Adrenal gland (tissue), 19 donors: ENCODE measurements at places on chromosomes 12 and 14. TPM values are rescaled to one million over a fixed set of nuclear protein-coding genes. Genes with fewer than 3 reads are reported as not detected.

DNA sequence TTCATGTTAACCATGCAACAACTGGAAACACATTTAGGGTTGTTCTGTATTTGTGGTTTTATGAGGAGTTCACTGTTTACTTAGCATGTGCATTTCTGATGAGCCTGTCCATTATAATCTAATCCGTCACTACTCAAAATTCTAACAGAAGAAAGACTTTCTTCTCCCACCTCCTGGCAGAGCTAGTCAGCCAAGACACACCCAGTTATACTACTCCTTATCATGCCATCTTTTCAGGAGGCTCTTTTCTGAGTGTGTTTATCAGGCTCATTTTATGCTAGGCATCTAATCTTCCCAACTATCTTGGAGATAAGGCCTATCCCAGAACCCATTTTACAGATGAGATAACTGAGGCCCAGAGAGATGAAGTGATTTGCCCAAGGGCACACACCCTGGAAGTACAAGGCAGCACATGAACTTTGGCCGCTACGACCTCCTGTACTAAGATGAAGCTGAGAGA, 10.4 kb upstream of the MED13L start:
- H3K4me3 ChIP-seq = no peak overlapping the region
- no peak for DNase-seq
- no peaks in the 10 kb centered on the region for H3K27me3 ChIP-seq
- H3K27ac ChIP-seq = no peak overlapping the region
- no peaks in the 10 kb centered on the region for H3K36me3 ChIP-seq
- no peaks in the 10 kb centered on the region for H3K4me1 ChIP-seq

DNA sequence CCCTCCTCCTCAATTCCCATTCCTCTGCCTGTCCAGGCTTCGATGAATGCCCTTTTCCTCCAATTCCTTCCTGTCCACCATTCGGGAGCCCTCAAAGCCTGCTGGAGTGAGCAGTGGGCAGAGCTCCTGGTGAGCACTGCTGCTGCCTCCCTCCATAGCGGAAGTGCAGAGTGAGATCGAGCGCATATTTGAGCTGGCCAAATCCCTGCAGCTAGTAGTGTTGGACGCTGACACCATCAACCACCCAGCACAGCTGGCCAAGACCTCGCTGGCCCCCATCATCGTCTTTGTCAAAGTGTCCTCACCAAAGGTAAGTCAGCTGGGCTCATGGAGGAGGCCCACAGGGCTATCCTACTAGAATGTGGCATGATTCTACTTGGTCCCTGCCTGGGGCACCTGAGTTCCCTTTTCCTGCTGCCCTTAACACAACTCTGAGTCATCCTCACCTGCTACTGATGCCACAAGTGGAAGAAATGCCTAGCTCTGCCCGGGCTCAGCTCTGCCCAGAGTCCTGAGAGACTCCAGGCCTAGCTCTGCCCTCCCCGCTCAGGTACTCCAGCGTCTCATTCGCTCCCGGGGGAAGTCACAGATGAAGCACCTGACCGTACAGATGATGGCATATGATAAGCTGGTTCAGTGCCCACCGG, 8.0 kb downstream of the CACNB3 start:
- H3K36me3 ChIP-seq = peaks cover 36% of the 10 kb centered on the region
- H3K27ac ChIP-seq = no peak overlapping the region
- no peak for DNase-seq

- no peaks in the 10 kb centered on the region for H3K36me3 ChIP-seq
- DNase-seq = no peak
- H3K4me3 ChIP-seq = no peak overlapping the region
- H3K27ac ChIP-seq = no peak overlapping the region
Measured at GRCh38 chr12:93841671-93842070, 164.5 kb downstream of the CRADD start.

DNA sequence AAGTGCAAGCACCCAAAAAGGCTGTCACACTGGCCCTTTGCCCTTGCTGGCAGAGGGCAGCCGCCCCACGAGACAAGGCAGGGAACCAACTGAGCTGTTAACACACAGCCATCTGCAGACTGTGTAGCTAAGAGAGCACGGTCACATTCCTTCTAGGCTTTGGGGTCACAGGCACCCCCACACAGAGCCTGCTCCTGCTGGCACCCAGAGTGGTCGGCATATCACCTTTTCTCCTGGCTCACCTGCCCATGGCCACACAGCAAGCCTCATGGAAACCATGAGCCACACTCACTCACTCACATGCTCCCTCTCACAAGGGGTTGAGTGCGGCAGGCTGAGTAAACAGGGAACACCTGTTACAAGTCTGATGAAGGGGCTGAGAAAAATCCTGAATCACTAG, 214.5 kb downstream of the PCNX1 start:
- no peaks in the 10 kb centered on the region for H3K36me3 ChIP-seq
- no peak for DNase-seq
- H3K4me1 ChIP-seq = peaks cover 20% of the 10 kb centered on the region

DNA sequence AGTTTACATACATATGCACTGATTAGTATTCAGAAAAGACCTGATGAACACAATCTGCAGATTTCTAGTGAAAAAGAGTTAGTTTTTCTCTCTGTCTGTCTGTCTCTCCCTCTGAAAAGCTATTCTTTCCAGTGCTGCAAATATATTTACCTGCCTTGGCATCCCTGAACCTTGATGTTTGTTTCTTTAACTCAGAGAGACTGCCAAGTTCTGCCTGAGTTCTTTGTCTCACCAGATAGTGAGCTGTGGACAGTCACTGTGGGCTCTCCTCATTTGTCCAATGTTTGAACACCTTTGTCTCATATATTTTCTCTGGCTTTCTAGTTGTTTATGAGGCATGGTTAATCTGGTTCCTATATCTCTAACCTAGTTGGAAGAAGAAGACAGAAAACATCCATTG, 250.4 kb downstream of the SOX5 start:
- no peaks in the 10 kb centered on the region for H3K36me3 ChIP-seq
- no peak overlapping the region for H3K4me3 ChIP-seq
- DNase-seq = no peak
- no peaks in the 10 kb centered on the region for H3K4me1 ChIP-seq
- H3K27ac ChIP-seq = no peak overlapping the region

DNA sequence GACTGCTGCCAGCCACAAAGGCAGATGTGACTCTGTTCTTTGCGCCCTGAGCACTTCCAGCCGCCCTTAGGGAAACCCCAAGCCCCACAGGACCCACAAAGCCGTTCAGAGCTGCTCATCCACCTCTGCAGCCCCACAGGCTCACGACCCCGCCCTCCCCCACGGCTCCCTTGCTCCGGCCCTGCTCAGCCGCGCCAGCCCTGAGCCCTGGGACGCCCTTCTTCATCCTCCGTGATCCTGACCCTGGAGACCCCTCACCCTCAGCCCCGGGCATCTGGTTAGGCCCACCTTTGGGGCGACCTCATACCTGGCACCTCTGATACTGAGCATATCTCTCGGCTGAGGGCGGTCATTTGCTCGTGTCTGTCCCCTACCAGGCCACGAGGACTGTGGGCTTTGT, 125.8 kb upstream of the EVL start:
- no peak overlapping the region for H3K27ac ChIP-seq
- H3K4me3 ChIP-seq = no peak overlapping the region
- DNase-seq = no peak
- no peaks in the 10 kb centered on the region for H3K4me1 ChIP-seq
- H3K27me3 ChIP-seq = no peaks in the 10 kb centered on the region
- peaks cover 11% of the 10 kb centered on the region for H3K36me3 ChIP-seq

DNA sequence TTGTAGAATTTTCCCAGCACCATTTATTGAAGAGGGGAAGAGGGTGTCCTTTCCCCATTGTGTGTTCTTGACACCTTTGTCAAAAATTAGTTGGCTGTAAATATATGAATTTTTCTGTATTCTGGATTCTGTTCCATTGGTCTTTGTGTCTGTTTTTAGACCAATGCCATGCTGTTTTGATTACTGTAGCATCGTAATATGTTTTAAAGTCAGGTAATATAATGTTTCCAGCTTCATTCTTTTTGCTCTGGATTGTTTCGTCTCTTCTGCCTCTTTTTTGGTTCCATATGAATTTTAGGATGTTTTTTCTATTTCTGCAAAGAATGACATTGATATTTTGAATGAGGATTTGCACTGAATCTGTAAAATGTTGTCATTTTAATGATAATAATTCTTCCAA, 331.9 kb upstream of the RGS6 start:
- DNase-seq = no peak
- no peaks in the 10 kb centered on the region for H3K36me3 ChIP-seq
- no peaks in the 10 kb centered on the region for H3K27me3 ChIP-seq

- no peak overlapping the region for H3K27ac ChIP-seq
- no peak for DNase-seq
- H3K36me3 ChIP-seq = no peaks in the 10 kb centered on the region
Measured at GRCh38 chr12:12800406-12801180, 12.6 kb upstream of the DDX47 start.

- DNase-seq = no peak
- H3K36me3 ChIP-seq = no peaks in the 10 kb centered on the region
- no peak overlapping the region for H3K4me3 ChIP-seq
- no peaks in the 10 kb centered on the region for H3K27me3 ChIP-seq
- no peak overlapping the region for H3K27ac ChIP-seq
Measured at GRCh38 chr12:119713551-119714031, 45.7 kb downstream of the PRKAB1 start.

DNA sequence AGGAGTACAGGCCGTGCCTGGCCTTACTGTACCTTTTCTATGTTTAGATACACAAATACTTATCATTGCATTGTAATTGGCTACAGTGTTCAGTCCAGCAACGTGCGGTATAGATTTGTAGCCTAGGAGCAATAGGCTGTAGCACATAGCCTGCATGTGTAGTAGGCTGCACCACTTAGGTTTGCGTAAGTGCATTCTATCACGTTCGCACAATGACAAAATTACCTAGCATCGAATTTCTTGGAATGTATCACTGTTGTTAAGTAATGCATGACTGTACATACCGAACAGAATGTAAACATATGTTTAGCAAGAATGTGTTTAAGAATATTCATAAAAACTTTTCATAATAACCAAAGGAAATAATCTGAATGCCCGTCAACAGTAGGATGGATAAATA, 31.9 kb downstream of the VRTN start:
- H3K4me3 ChIP-seq = no peak overlapping the region
- no peak for DNase-seq
- no peaks in the 10 kb centered on the region for H3K4me1 ChIP-seq

DNA sequence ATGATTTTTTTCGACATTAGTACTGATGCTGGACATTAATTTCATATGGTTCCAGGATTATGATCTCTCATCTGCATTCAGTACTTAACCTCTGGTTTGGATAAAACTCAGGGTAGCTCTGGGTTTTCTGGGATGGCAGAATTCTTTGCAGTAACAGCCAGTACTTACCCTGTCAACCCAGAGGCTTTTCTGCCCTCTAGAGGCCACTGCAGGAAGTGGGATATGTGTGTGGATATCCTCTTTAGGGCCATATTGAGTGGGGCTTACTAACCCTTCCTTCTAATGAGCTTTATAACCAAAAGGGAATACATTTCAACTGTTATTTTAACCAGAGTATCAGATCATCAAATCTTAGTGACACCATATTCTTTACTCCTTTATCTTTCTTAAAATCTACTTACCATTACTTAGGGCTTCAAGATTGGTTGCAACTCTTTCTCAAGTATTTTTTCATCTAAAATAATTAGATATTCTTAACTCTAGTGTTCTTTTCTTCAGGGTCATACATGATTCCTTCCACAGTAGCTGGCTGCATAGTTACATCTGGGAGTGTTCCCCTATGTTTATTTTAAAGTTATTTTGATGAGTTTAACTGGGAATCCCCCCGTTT, 488.0 kb upstream of the STXBP6 start:
- no peak overlapping the region for H3K27ac ChIP-seq
- peak; percentile 68 for DNase-seq
- H3K36me3 ChIP-seq = no peaks in the 10 kb centered on the region
- H3K27me3 ChIP-seq = no peaks in the 10 kb centered on the region
- no peaks in the 10 kb centered on the region for H3K4me1 ChIP-seq

GRCh38 chr14:93011141-93011529, 88.2 kb downstream of the CHGA start:
- no peaks in the 10 kb centered on the region for H3K27me3 ChIP-seq
- peaks cover 32% of the 10 kb centered on the region for H3K4me1 ChIP-seq
- no peak for DNase-seq
- H3K4me3 ChIP-seq = no peak overlapping the region
- H3K27ac ChIP-seq = no peak overlapping the region

- no peaks in the 10 kb centered on the region for H3K4me1 ChIP-seq
- no peaks in the 10 kb centered on the region for H3K27me3 ChIP-seq
- no peak overlapping the region for H3K27ac ChIP-seq
Measured at GRCh38 chr14:99936056-99936455, 129.2 kb upstream of the EVL start.

GRCh38 chr12:65269603-65270002, 8.9 kb upstream of the MSRB3 start:
- no peaks in the 10 kb centered on the region for H3K36me3 ChIP-seq
- no peak for DNase-seq
- H3K4me3 ChIP-seq = no peak overlapping the region
- no peak overlapping the region for H3K27ac ChIP-seq
- no peaks in the 10 kb centered on the region for H3K4me1 ChIP-seq

GRCh38 chr12:29744365-29744764, 39.4 kb downstream of the TMTC1 start:
- no peaks in the 10 kb centered on the region for H3K36me3 ChIP-seq
- no peak overlapping the region for H3K4me3 ChIP-seq

GRCh38 chr14:36520601-36521525, 831 bp upstream of the NKX2-1 start:
- no peaks in the 10 kb centered on the region for H3K36me3 ChIP-seq
- peaks cover 94% of the 10 kb centered on the region for H3K27me3 ChIP-seq
- no peak overlapping the region for H3K27ac ChIP-seq
- peaks cover 10% of the 10 kb centered on the region for H3K4me1 ChIP-seq

DNA sequence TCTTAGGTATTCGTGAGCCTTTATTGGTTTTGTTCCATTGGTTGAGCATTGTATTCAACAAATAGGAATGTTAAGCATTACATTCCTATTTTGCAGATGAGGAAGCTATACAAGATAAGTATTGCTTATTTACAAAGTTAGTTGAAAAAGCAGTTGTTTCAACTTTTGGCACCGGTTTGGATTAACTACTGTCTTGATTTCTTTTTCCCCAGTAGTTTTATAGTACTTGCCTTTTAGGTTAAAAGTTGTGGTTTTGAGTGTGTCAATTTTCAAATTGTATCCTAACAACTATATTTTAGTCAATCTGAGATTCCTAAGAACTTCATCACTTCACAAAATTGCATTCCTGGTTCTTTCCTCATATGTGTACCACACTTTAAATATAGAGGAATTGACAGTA, 23.8 kb upstream of the MBIP start:
- H3K27ac ChIP-seq = no peak overlapping the region
- H3K4me1 ChIP-seq = no peaks in the 10 kb centered on the region
- no peaks in the 10 kb centered on the region for H3K36me3 ChIP-seq
- H3K4me3 ChIP-seq = no peak overlapping the region
- no peak for DNase-seq

GRCh38 chr12:29634057-29634456, 136.6 kb upstream of the OVCH1 start:
- no peaks in the 10 kb centered on the region for H3K27me3 ChIP-seq
- no peak overlapping the region for H3K27ac ChIP-seq
- no peak for DNase-seq
- no peak overlapping the region for H3K4me3 ChIP-seq

Gene FLVCR2
- polyA plus RNA-seq = 13.0 TPM

Gene SCNN1A
- 5.1 TPM for polyA plus RNA-seq

Gene HRK
- 0.09 TPM for polyA plus RNA-seq

Gene LGR5
- 6.1 TPM for polyA plus RNA-seq

Gene PTGER2
- polyA plus RNA-seq = 1.2 TPM

Gene AQP6
- polyA plus RNA-seq = not detected

Gene ACOT6
- polyA plus RNA-seq = not detected

Gene RNF212B
- not detected for polyA plus RNA-seq

Gene ARHGAP9
- polyA plus RNA-seq = 19.4 TPM

Gene KLHDC1
- polyA plus RNA-seq = 3.4 TPM

Gene GOLT1B
- polyA plus RNA-seq = 20.1 TPM

Gene TSFM
- polyA plus RNA-seq = 31.5 TPM
